ENCODE measurements at places on chromosomes 12 and 14.

DNA sequence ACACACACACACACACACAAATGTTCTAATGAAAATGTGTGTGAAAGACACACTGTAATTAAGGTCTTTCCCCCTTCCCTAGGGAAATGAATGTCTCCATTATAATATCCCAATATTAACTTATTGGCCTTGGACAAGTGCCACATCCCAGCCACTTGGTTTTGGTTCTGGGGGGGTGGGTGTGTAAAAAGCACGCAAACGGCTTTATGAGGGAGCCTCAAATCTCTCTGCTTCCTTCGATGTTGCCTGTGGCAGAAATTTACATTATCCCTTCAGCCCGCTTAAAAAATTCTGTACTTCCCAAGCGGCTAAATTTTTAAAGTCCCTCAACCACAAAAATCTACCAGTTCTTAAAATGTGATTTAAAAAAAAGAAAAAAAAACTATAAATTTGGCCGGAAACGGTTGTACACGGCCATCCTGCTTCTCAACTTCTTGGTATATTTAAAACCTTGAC is 432 bp downstream of the C14orf93 start:
- DNase-seq, result no peak

GRCh38 chr14:39366460-39367386 is 65.5 kb downstream of the FBXO33 start:
- no peak for DNase-seq

- peak; percentile 27 for DNase-seq
These were observed 35.4 kb upstream of the LTA4H start for GRCh38 chr12:96070670-96071279.

GRCh38 chr12:121530600-121531355 is 50.0 kb downstream of the KDM2B start:
- DNase-seq, result peak; percentile 80

DNA sequence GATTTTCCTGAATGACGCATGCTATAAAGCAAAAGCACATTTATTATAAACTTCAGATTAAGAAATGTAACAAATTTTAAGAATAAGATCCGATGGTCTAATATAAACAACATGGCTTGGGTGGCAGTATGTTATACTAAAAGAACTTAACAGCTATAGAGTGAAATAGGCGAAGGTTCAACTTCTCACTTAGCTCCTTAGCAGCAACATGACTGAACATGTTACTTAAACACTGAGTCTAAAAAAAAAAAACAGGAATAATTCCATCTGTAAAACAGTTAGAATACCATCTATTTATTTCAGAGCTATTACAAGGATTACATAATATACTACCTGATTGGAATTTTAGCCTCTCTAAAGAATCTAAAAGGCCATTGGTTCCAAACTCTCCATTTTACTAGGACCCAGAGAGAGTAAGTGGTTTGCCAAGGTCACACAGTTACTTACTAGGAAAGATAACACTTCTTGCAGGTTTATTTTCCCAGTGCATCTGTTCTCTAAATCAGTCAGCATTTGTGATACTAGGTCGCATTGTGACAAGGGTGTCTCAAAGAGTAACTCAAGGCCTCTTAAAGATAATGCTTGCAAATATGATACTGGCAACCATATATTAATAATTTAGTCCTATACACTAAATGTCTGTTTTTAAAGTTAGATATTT is 14.8 kb downstream of the OSBPL8 start:
- DNase-seq, result no peak

DNA sequence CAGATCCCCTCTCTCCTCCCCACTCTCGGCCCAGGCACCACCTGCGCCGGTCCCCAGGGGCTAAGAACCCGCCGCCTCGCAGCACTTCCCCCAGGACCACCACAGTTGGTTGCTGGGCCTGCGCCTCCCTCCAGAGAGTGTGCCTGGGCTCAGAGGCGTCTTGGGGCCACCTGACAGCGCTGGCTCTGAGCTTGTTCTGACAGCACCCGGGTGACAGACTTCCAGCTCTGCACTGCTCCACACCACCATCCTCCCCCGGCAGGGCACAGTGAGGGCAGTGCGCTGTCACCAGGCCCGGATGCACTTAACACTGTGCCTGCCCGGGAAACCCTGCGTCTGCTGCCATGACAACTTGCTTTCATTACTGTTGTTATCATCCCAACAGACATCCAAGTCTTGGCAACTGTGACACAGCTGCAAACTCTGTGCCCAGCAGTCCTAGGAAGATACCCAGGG is 6.6 kb downstream of the BRF1 start:
- DNase-seq, result peak; percentile 63

DNA sequence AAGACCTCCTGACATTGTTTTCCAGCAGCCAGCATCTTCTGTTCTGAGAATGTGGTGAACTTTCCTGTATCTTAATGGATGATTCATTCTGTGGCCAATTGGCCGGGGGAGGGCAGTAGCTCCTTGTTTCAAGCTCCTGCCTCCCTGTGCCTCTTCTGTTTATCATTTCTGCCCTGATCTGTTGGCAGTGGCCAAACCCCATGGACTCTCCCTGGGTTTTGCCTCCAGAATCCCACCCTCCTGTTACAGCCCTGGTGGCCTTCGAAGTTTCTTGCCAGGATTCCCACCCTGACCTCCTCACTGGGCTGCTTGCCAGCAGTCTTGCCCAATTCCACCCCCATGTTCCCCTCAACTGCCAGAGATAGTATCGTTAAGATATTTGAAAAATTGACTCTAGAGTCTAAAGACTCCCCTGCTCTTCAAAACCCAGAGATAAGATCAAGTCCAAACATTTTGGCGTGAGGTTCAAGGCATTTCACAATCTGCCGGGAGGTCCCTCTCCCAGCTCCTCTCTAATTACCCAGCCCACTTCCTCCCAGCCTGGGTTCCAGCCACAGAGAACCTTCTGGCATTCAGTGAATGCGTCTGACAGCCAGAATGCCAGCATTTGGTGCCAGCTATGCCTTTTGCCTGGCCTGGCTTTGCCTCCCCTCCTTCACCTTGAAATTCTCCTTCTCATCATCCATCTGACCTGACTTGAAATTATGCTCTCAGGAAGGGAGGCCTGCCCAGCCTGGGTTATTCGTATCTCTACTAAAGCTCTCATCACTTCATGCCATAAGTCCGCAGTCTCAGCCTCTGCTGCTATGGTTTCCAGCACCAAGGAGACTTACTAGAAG is 37.7 kb upstream of the TXNRD1 start:
- peak; percentile 99 for DNase-seq

Data from AG10803 (cell line).